ENCODE measurements at places on chromosomes 16 and 17. TPM values are rescaled to one million over a fixed set of nuclear protein-coding genes. Genes with fewer than 3 reads are reported as not detected.
A peak's percentile ranks its signal among the peaks of the same experiment; 100 is the strongest.

DNA sequence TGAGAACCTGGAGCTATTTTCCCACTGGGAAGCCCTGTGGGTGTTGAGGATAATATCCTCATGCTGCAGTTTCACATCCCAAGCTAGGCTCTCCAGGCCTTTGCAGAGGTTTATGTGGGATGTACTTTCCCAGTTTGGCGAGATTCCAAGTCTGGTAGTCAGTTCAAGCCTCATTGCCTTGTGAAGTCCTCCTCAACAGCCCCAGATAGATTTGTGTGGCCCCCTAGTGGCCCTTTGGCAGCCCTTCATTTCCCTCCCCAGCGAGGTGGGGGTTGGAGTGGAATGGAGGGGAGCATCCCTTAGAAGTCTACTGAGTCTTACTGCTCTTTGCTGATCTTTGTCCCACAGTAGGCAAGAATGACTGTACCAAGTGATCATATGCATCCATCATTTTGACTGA lies 137.9 kb downstream of the CDH11 start:
- H3K27ac ChIP-seq = no peak overlapping the region
- no peak overlapping the region for H3K4me3 ChIP-seq
- peak; percentile 83 for DNase-seq
- H3K27me3 ChIP-seq = no peaks in the 10 kb centered on the region
- no peaks in the 10 kb centered on the region for H3K36me3 ChIP-seq
- no peaks in the 10 kb centered on the region for H3K4me1 ChIP-seq

- H3K27me3 ChIP-seq = no peaks in the 10 kb centered on the region
- no peak overlapping the region for H3K4me3 ChIP-seq
- H3K27ac ChIP-seq = no peak overlapping the region
- no peak for DNase-seq
These were observed 13.1 kb upstream of the RNF213 start for GRCh38 chr17:80247561-80247960.

ANKFN1 gene
- not detected for polyA plus RNA-seq

GRCh38 chr16:7914748-7915147 lies 582.1 kb downstream of the RBFOX1 start:
- DNase-seq = no peak
- no peaks in the 10 kb centered on the region for H3K36me3 ChIP-seq
- H3K27ac ChIP-seq = no peak overlapping the region
- H3K27me3 ChIP-seq = no peaks in the 10 kb centered on the region
- H3K4me3 ChIP-seq = no peak overlapping the region
- no peaks in the 10 kb centered on the region for H3K4me1 ChIP-seq

- peak; percentile 75 for DNase-seq
- H3K4me3 ChIP-seq = peak overlapping the region; percentile 76
- peaks cover 44% of the 10 kb centered on the region for H3K27me3 ChIP-seq
- peaks cover 33% of the 10 kb centered on the region for H3K4me1 ChIP-seq
- no peaks in the 10 kb centered on the region for H3K36me3 ChIP-seq
These were observed 11.4 kb upstream of the MRPS23 start for GRCh38 chr17:57861000-57861789.

CTRL gene
- polyA plus RNA-seq = 12.8 TPM

DNA sequence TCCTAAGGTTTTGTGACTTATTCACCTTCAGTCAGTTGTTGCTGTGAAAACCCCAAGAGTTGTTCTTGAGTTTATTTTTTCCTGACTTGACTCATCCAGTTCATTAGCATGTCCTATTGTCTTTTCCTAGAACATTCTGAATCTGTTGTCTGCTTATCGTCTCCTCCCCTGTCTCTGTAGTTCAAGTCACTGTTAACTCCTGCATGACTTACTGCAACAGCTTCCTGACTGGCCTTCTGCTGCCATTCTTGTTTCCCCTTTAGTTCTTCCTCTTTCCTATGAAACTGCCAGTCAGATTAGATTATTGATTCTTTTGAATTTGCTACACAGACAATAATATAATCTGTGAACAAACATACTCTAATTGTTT lies 161.5 kb downstream of the FTO start:
- H3K4me1 ChIP-seq = peaks cover 15% of the 10 kb centered on the region
- DNase-seq = peak; percentile 49
- H3K36me3 ChIP-seq = no peaks in the 10 kb centered on the region
- no peak overlapping the region for H3K4me3 ChIP-seq

GRCh38 chr16:85990861-85991301 lies 91.9 kb downstream of the IRF8 start:
- no peak overlapping the region for H3K27ac ChIP-seq
- H3K27me3 ChIP-seq = no peaks in the 10 kb centered on the region
- no peak overlapping the region for H3K4me3 ChIP-seq
- no peaks in the 10 kb centered on the region for H3K4me1 ChIP-seq
- DNase-seq = no peak

DNA sequence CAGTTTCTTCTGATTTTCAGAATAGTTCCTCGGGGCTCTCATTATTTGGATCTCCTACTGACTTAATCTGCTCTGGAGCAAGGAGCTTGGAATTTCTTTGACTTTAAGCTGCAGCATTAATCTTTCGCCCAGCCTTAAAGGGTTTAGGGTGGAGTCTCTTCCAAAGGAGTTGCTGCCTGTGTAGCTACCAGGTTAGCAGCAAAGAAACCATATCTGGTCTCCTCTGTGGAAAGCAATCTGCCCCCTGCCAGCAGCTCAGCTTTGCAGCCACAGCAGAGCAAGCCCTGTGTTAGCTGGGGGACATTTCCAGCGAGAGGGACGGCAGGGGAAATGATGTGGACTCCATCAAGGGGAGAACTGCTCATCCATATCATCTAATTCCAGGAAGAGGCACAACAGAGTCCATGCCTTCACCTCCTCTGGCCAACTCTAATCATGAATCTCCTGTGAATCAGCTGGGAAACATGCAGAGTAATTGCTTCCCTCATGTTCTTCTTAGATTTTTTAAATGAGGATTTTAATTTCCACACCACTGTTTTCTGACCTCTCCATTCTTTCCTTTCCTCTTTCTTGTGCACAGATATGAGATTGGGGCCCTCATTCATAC lies 827.6 kb upstream of the CA10 start:
- no peaks in the 10 kb centered on the region for H3K27me3 ChIP-seq
- H3K27ac ChIP-seq = no peak overlapping the region
- no peaks in the 10 kb centered on the region for H3K4me1 ChIP-seq
- no peak for DNase-seq
- no peaks in the 10 kb centered on the region for H3K36me3 ChIP-seq

DNA sequence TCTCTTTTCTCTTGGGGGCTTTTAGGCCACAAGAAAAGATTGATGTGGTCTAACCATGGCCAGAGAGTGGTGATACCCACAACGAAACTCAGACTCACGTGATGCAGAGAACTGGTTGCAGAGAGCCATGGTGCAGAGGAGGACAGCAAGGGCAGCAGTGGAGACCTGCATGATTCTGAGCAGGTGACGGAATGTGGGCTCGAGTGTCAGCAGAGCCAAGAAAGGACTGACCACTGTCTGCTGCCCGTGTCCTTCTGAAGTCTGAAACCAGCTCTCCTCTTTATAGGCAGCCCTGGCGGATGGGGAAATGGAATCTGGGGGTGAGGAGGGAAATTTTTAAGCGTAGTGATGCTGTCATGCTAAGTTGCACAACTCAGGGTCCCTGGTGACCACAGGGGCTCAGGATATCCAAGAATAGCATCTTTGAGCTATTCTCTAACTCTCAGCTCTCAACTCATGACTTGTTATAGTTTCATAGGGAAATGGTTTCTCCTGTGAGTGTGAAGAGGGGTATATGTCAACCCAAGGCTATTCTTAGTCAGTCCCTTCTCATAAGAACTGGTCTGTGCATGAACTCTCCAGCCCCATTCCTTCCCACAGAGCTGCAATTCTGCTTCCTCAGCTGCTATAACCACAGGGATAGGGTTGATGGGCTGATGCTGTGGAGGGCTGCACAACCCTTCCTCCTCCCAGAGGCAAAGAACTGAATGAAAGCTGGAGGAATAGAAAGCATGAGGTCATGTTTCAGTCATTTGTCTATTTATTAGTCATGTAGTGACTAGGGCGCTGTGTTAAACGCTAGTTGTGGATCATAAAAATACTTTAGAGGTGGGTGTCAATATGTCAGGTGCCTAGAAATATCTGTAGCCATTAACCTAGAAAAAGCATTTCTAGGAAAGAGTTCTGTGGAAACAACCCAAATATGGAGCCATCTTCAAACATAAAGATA lies at the start of gene CCL3:
Gene CCL3, minus strand, starts transcription at position 256 of the 949 bp plus-strand sequence. Its CDS starts 85 bp downstream, at position 171.
- H3K4me3 ChIP-seq = no peak within 1 kb of the TSS
- no peaks in the 10 kb centered on the region for H3K27me3 ChIP-seq
- H3K27ac ChIP-seq = no peak within 1 kb of the TSS
- H3K4me1 ChIP-seq = peaks cover 7% of the 10 kb centered on the region
- no peak for DNase-seq
- H3K36me3 ChIP-seq = no peaks in the 10 kb centered on the region

GRCh38 chr16:19757762-19758595 lies 39.9 kb downstream of the IQCK start:
- no peak overlapping the region for H3K4me3 ChIP-seq
- no peak for DNase-seq
- H3K27ac ChIP-seq = no peak overlapping the region

GRCh38 chr17:1391577-1391976 lies 8.4 kb downstream of the YWHAE start:
- peaks cover 58% of the 10 kb centered on the region for H3K4me1 ChIP-seq
- no peak overlapping the region for H3K27ac ChIP-seq
- peaks cover 3% of the 10 kb centered on the region for H3K36me3 ChIP-seq
- no peaks in the 10 kb centered on the region for H3K27me3 ChIP-seq
- DNase-seq = no peak

KRT40 gene
- polyA plus RNA-seq = not detected

- no peak for DNase-seq
- H3K27me3 ChIP-seq = no peaks in the 10 kb centered on the region
- H3K4me1 ChIP-seq = 0 out of 2 replicates have a peak, but pooled peaks cover 3% of the 10 kb centered on the region
- no peak overlapping the region for H3K27ac ChIP-seq
These were observed 47.7 kb downstream of the ZFHX3 start for GRCh38 chr16:73000020-73000906.

GRCh38 chr16:63653044-63653839 lies 1468.6 kb downstream of the CDH11 start:
- H3K4me3 ChIP-seq = no peak overlapping the region
- DNase-seq = no peak
- no peaks in the 10 kb centered on the region for H3K27me3 ChIP-seq
